Upper lobe of right lung (tissue), 1 donor: ENCODE measurements at places on chromosomes 4 and X. TPM values are rescaled to one million over a fixed set of nuclear protein-coding genes. Genes with fewer than 3 reads are reported as not detected.

L1CAM gene
- total RNA-seq, result 1.2 TPM

- no peak within 1 kb of the TSS for H3K27ac ChIP-seq
- H3K36me3 ChIP-seq, result no peaks in the 10 kb centered on the region
- no peaks in the 10 kb centered on the region for H3K4me1 ChIP-seq
- H3K27me3 ChIP-seq, result no peaks in the 10 kb centered on the region
These were observed at the start of gene TCEAL5 for GRCh38 chrX:103276581-103277002. Gene TCEAL5 (minus strand): TSS chrX:103276750. CDS start chrX:103274563, 2,187 bp downstream.

DNA sequence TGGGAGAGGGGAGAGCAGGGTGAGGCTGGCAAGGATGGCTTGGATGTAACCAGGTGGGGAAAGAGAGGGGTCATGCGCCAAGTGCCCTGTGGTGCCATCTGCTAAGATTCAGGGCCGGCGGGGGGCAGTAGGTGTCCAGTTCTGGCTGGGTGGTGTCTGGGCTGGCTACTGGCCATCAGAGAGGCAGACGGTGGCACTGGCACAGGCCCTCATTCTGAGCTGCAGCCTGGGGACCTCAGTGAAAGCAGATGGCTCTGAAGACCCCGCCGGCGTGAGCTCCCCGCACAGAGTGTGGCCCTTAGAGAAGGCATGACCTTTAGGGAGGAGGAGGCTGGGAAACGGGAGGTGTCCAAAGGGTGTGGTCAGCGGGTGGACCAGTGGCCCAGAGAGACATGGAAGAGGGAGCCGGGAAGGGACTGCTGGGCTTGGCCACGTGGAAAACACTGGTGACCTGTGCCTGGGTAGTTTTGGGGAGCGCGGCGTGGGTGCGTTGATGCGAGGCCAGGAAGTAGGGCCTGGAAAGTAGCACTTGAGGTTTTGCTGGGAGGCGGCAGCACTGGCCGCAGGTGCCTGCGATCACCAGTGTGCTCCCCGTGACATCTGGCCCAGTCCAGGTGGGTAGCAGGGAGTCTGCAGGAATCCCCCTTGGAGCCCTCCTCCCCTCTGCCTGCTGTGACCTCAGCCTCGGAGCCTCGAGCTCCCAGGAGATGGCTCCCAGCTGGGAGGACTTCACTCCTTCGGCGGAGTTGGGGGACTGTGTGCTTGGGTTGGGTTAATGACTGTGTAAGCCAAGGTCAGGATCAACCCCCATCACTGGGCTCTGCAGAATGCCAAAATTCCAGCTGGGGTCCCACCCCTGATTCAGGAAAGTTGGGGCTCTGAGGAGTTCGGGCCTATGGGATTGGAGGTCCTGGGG lies 9.3 kb upstream of the SH3TC1 start:
- H3K4me3 ChIP-seq, result no peak overlapping the region
- DNase-seq, result no peak
- peak overlapping the region; percentile 86 for H3K27ac ChIP-seq
- peaks cover 49% of the 10 kb centered on the region for H3K4me1 ChIP-seq
- no peaks in the 10 kb centered on the region for H3K36me3 ChIP-seq

TRAM1L1 gene
- total RNA-seq, result 0.96 TPM

DNA sequence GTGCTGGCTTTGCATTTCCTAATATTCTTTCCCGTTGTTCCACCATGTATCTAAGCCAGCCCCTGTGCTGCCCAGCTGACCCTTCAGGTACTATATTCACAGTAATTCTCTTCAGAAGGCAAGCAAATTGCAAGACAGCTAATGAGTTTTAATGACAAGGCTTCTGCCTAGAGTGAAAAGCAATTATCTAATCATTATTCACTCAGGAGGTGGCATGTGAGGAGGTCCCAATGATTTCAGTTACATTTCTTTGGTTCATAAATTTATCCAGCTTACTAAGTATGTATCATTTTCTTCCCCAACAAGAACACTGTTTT lies 123.0 kb downstream of the RASGEF1B start:
- H3K4me3 ChIP-seq, result no peak overlapping the region
- no peaks in the 10 kb centered on the region for H3K36me3 ChIP-seq
- no peak for DNase-seq

TLR7 gene
- 3.1 TPM for total RNA-seq

CYLC1 gene
- total RNA-seq, result not detected

DNA sequence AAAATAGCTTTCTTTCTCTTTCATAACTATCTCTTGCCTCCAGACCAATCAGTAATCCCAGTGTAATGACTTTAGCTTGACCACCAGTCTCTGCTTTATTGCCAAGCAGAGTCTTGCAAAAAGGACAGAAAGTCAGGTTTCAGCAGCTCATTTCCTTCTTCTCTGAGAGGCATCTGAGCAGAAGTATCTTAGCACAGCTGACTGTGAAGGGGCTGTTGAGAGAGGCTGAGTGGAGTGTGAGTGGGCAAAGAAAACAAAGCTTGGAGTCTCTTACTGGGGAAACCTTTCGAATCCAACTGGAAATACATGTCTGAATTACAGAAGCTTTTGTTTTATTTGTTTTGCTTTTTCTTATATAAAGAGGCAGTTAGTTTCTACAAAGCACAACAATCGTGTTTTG lies 170.3 kb upstream of the IGFBP7 start:
- DNase-seq, result no peak
- H3K36me3 ChIP-seq, result no peaks in the 10 kb centered on the region
- no peak overlapping the region for H3K4me3 ChIP-seq
- no peaks in the 10 kb centered on the region for H3K27me3 ChIP-seq

GRCh38 chrX:17860179-17860780 lies 818 bp downstream of the RAI2 start:
- peak; percentile 62 for DNase-seq
- peak overlapping the region; percentile 42 for H3K27ac ChIP-seq
- H3K4me1 ChIP-seq, result no peaks in the 10 kb centered on the region
- peak overlapping the region; percentile 58 for H3K4me3 ChIP-seq

- no peaks in the 10 kb centered on the region for H3K27me3 ChIP-seq
- H3K4me1 ChIP-seq, result no peaks in the 10 kb centered on the region
- H3K4me3 ChIP-seq, result no peak overlapping the region
- H3K27ac ChIP-seq, result no peak overlapping the region
- no peak for DNase-seq
- no peaks in the 10 kb centered on the region for H3K36me3 ChIP-seq
These were observed 53.7 kb downstream of the TAB3 start for GRCh38 chrX:30835373-30835772.

GRCh38 chr4:10160281-10160856 lies 43.8 kb upstream of the WDR1 start:
- DNase-seq, result no peak
- H3K4me1 ChIP-seq, result no peaks in the 10 kb centered on the region
- H3K27ac ChIP-seq, result no peak overlapping the region
- no peaks in the 10 kb centered on the region for H3K27me3 ChIP-seq

- no peak for DNase-seq
- H3K4me1 ChIP-seq, result no peaks in the 10 kb centered on the region
- no peak overlapping the region for H3K27ac ChIP-seq
- H3K4me3 ChIP-seq, result no peak overlapping the region
- no peaks in the 10 kb centered on the region for H3K36me3 ChIP-seq
These were observed 26.6 kb upstream of the PPP1R2C start for GRCh38 chrX:42804524-42804923.

HMX1 gene
- total RNA-seq, result not detected

NUP62CL gene
- 0.78 TPM for total RNA-seq

CENPVL2 gene
- not detected for total RNA-seq

TMEM271 gene
- not detected for total RNA-seq

IGSF1 gene
- not detected for total RNA-seq

DNA sequence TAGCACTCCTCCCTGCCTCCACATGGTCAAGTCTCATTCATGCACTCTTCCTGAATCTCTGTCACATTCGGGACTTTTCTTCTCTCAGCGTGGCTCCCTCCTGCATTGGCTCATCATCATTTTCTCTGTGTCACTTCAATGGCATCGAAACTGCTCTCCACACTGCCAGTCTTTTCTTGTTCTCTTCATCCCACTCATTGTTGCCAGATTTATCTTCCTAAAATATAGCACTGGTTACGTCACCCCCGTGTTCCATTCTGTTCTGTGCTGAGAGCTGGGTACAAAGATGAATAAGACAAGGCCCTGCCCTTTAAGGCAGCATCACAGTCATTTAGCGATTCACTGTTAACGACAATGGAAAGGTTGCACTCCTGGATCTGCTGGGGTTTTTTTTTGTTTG lies 174.4 kb upstream of the TBC1D9 start:
- H3K36me3 ChIP-seq, result no peaks in the 10 kb centered on the region
- no peak overlapping the region for H3K4me3 ChIP-seq
- no peaks in the 10 kb centered on the region for H3K4me1 ChIP-seq
- no peak for DNase-seq
- no peak overlapping the region for H3K27ac ChIP-seq

COX7B2 gene
- total RNA-seq, result not detected

EXOC1L gene
- not detected for total RNA-seq

TECRL gene
- total RNA-seq, result not detected

GRCh38 chr4:119040261-119040660 lies 95.4 kb upstream of the MYOZ2 start:
- peaks cover 19% of the 10 kb centered on the region for H3K4me1 ChIP-seq
- no peaks in the 10 kb centered on the region for H3K36me3 ChIP-seq
- peak overlapping the region; percentile 32 for H3K27ac ChIP-seq
- H3K4me3 ChIP-seq, result no peak overlapping the region
- no peak for DNase-seq

GRCh38 chrX:53716328-53717088 lies 30.0 kb upstream of the HUWE1 start:
- no peaks in the 10 kb centered on the region for H3K27me3 ChIP-seq
- H3K4me3 ChIP-seq, result no peak overlapping the region
- DNase-seq, result no peak

FGF2 gene
- total RNA-seq, result 11.1 TPM

- H3K36me3 ChIP-seq, result no peaks in the 10 kb centered on the region
- no peaks in the 10 kb centered on the region for H3K27me3 ChIP-seq
- DNase-seq, result no peak
- H3K27ac ChIP-seq, result no peak overlapping the region
- H3K4me1 ChIP-seq, result no peaks in the 10 kb centered on the region
These were observed 75.9 kb upstream of the AFAP1 start for GRCh38 chr4:8015512-8015911.

- no peak for DNase-seq
- no peak overlapping the region for H3K27ac ChIP-seq
- H3K4me1 ChIP-seq, result peaks cover 5% of the 10 kb centered on the region
- peaks cover 47% of the 10 kb centered on the region for H3K36me3 ChIP-seq
- H3K27me3 ChIP-seq, result no peaks in the 10 kb centered on the region
These were observed 3.3 kb downstream of the RPS4X start for GRCh38 chrX:72273718-72274117.

KLF8 gene
- total RNA-seq, result 16.3 TPM

SHROOM3 gene
- total RNA-seq, result 73.3 TPM
